ENCODE measurements at places on chromosomes 4 and X.
A peak's percentile ranks its signal among the peaks of the same experiment; 100 is the strongest.

DNA sequence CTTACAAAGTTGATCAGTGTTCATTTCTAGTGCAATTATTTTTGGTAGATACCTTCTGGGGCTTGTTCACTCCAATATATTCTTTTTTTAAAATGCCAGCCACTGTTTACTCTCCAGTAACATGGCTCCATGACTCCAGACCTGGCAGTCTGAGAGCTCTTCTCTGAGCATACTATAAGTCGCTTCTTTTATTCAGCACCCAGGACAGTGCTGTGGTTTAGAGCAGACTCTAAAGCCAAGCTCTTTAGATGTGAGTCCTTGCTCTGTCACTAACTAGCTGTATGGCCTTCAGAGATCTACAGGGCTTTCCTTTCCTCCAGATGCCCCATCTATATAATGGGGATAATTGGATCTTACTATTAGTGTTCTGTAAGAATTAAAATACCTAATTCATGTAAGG, 200.2 kb upstream of the FAM241A start:
- peak; percentile 49 for ATAC-seq

- peak; percentile 83 for ATAC-seq
Measured at GRCh38 chr4:119016636-119017035, 119.0 kb upstream of the MYOZ2 start.

- ATAC-seq, result no peak
Measured at GRCh38 chr4:180636696-180637404, 1606.4 kb upstream of the TENM3 start.

GRCh38 chr4:98976716-98977115, 18.8 kb upstream of the METAP1 start:
- ATAC-seq, result peak; percentile 44

DNA sequence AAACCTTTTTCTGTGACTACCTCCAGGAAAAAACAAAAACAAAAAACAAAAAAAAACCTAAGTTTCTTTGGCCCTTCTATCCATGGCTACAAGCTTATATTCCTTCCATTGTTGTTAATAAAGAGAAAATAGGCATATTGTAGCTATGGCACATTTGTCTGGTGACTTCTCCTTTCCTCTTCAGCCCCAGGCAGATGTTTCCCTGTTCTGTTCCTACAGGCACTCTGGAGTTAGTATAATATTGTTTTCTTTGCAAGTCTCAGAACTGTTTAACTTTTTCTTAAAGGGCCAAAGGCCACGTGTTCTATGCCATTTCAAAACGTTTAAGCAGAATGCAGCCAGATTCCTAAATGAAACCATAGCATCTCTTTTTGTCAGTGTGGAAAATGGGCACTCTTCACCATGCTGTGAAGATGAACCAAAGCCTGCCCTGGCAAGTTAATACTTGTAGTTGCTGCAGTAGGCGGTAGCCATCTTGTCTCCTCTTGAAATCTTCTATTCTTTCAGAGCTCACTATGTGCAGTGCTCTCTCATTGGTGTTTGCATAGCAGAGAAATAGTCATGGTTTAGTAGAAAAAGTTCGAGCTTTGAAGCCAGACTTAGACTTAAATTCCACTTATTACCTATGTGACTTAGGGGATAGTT, 44.8 kb upstream of the MTMR1 start:
- ATAC-seq, result peak; percentile 10

GRCh38 chr4:73947239-73947985, 34.4 kb downstream of the PF4 start:
- no peak for ATAC-seq

DNA sequence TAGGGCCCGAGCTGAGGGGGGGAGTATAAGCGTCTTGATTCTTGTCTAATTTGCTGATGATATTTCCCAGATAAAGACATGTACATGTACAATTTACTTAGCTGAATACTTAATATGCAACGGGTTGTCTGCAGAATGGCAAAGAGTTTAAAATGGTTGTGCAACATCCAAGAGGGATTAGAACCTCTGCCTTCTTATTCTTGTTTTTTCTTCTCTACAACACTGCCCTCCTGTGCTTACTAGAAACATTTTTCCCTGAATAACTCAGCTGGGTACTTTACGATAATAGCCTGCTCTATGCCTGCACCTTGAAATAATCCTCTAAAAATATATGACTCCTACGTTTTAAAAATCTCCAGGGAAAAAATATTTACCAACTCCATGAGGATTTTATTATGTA, 41.8 kb downstream of the INTS12 start:
- peak; percentile 91 for ATAC-seq

DNA sequence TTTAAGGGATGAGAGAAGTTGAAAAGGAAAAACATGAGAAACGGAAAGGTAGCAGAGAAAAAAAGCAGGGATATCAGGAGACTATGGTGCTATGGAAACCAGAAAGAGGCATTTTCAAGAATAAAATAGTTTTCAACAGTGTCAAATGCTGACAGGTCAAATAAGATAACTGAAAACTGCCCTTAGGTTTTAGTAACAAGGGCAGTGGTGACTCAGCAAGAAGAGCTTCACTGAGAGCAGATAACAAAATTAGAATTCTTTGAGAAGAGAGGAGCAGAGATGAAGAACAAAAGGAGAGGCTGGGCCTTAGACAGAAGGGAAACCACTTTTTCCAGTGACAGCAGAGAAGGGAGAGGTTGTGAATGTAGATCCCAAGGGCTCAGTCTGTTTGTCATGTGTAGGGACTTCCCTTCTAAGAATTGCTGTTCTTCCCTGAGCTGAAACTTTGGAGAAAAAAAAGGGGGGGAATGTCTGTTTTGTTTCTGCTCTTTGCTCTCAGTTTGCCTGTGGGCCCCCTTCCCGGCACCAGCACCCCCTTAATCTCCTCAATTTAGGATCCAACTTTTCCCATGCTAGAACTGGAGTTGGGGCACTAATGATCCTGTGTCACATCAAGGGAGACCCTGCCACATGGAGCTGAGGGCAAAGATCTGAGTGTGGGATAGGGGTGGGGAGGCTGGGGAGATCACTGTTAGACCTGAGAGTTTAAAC, 26.8 kb upstream of the MAGEA10 start:
- ATAC-seq, result no peak

- ATAC-seq, result no peak
Measured at GRCh38 chr4:2591189-2591588, 54.7 kb downstream of the FAM193A start.

- no peak for ATAC-seq
Measured at GRCh38 chrX:42536286-42536685, 241.7 kb downstream of the PPP1R2C start.

- no peak for ATAC-seq
Measured at GRCh38 chr4:76588274-76588673, 153.2 kb downstream of the SHROOM3 start.

DNA sequence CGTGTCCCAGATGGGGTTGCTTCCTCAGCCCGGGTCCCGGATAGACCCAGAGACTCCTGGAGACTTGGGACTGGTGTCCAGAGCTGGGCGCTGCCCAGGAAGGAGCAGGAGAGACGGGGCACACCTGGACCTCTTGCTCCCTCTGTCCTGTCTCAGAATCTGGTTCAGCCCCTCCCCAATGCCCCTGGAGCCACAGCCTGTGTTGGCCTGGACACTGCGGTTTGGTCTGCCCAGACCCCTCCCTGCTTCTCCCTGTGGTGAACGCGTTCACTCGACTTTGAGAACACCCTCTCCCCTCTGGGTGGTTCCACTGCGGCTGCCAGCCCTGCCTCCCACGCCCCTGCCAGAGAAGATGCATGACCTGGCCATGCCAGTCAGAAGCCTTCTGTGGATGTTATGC, 111.1 kb downstream of the HMX1 start:
- no peak for ATAC-seq

DNA sequence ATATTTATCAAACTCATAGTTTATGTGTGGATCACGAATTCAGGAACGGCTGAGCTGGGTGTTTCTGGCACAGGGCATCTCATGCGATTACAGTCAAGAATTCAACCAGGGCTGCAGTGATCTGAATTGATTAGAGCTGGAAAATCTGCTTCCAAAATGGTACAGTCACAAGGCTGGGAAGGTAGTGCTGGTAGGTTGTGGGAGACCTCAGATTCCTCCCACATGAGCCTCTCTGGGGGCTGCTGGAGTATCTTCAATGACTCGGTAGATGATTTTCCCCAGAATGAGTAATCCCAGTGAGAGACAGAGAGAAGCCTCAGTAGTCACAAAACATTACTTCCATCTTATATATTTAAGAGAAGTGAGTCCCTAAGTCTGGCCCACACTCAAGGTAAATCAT, 36.2 kb upstream of the PRDX4 start:
- ATAC-seq, result no peak

- ATAC-seq, result no peak
Measured at GRCh38 chr4:14812101-14812500, 190.2 kb upstream of the CPEB2 start.

GRCh38 chr4:174626342-174627008, 104.2 kb upstream of the HPGD start:
- ATAC-seq, result no peak

DNA sequence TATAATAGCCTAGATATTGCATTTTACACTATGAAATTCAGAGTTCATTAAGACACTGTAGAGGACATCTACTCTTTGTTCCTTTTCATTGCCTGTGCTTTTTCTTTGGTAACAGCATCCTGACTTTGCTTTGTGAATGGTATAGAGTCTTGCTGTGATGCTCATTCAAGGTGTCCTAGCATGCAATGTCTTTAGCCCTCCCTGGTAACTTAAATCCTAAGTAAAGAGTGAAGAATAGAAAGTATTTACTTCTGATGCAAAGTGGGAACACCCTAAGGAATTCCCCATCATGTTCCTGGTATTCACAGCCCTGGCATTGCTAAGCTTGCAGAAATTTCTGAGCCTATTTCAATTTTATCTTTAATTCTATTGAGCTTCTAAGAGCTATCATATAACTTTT, 400.1 kb downstream of the FAT4 start:
- no peak for ATAC-seq

DNA sequence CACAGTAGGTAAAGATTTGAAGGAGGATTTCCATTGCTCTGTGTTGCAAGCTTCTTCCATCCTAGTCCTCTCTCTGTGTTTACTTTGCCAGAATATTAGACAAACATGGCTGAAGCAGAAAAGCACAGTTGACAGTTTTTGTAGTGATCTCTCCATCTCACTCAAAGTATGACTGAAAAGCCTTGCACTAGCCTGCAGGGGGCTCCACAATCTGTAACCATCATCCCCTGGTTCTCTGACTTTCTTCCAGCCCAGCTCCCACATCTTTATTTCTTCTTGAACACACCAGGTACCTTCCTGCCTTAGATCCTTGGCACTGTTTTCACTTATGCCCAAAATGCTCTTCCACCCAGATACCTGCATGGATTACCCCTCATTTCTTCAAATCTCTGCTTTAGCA, 34.1 kb upstream of the HHIP start:
- ATAC-seq, result no peak

DNA sequence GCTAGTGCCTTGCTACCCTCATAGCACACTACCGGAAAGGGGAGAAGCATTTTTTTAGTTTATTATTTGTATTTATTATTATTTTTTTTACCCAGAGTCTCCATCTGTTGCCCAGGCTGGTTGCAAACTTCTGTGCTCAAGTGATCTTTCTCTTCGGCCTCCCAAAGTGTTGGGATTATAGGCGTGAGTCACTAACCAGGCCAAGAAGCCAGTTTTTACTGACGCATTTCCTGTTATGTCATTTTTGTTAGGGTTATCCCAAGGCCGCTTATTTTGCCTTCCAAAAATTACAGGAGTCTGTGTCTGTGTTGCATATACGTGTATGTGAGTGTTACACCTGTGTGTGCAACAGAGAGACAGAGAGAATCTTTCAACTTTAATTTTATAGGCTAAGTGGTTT, 404.5 kb downstream of the GBA3 start:
- no peak for ATAC-seq

GRCh38 chrX:130728208-130728607, 174.8 kb downstream of the ENOX2 start:
- no peak for ATAC-seq

DNA sequence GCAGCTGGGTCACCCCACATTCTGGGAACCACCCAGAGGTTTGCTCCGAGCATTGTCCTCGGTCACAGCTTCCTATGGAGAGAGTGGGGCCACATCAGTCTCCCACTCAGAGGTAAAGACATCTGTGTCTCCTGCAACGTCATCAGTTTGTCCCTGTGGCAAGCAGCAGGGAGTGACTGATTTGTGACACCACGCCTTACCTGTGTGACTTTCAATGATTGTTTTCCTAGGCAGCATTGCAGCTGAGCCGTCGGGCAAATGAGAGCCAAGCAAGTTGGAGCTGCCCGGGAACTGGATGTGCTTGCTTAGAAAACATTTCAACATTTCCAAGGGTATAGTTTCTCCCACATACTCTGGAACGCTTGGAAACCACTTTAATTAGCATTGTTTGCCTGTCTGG, 29.7 kb upstream of the HELT start:
- no peak for ATAC-seq

DNA sequence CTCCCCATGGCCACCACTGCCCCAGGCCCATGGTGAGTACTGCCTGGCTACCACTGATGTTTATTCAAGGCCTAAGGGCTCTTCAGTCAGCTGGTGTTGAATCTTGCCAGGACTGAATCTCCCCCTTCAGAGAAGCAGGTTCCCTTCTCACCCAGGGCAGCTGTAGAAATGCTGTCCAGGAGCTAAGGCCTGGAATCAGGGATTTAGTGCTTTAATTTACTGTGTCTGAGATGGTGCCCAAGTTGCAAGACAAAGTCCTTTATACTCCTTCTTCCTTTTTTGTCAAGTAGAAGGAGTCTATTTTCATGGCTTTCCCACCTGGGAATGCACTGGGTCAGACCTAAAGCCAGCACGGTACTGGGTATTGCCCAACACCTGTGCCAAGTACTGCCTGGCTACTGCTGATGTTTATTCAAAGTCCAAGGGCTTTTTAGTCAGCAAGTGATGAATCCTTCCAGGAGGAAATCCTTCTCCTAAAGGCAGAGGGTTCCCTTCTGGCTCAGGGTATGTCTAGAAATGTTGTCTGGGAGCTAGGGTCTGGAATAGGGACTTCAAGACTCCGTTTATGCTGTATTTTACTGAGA, 117.6 kb upstream of the ATOH1 start:
- ATAC-seq, result no peak

DNA sequence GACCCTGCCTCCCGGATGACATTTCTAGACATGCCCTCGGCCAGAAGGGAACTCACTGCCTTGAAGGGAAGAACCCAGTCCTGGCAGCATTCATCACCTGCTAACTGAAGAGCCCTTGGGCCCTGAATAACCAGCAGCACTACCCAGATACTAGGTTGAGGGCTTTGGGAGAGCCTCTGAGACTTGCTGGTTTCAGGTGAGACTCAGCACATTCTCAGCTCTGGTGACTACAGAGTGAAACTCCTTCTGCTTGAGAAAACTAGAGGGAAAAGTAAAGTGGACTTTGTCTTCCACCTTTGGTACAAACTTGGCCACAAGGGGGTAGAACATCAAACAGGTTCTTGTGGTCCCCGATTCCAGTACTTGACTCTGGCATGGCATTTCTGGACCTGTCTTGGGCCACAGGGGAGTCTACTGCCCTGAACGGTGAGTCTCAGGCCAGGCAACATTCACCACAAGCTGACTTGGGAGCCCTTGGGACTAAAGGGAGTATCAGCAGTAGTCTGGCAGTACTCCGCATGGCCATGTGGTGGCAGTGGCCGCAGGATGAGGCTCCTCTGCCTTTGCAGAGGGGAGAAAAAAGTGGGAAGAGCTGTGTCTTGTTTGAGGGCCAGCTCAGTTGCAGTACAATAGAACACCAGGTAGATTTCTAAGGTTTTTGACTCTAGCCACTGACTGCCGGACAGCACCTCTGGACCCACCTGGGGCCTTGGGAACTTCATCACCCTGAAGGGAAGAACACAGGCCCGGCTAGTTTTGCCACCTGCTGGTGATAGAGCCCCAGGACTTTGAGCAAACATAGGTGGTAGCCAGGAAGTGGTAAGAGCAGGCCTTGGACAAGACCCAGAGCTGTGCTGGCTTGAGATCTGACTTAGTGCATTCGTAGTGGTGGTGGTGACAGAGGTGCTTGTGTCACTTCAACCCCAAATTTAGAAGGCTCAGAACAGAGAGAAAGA, 414.8 kb downstream of the OPHN1 start:
- ATAC-seq, result peak; percentile 87

GRCh38 chrX:10042055-10042454, 74.9 kb downstream of the CLDN34 start:
- no peak for ATAC-seq
